ENCODE measurements at places on chromosomes 12 and 14. TPM values are rescaled to one million over a fixed set of nuclear protein-coding genes. Genes with fewer than 3 reads are reported as not detected.

DNA sequence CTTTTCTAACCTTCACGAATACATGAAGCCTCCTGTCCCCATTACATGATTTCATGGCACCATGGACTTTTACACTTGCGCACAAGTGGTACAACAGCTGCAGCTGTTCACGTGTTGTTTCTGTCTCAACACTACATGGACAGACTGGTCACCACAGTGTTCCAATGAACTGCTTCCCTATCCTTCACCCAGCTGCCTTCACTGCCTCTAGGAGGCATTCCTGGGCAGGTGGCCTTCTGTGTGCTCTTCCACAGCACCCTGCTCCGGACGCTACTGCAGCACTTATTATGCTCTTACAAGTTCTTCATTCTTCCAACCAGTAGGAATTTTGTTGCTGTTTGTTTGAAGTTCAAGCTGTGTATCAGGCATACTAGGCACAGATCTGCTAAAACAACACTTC, 1.5 kb downstream of the MTERF2 start:
- H3K27me3 ChIP-seq, result no peaks in the 10 kb centered on the region
- peaks cover 11% of the 10 kb centered on the region for H3K4me1 ChIP-seq
- no peak for DNase-seq
- H3K27ac ChIP-seq, result no peak overlapping the region
- H3K4me3 ChIP-seq, result peak overlapping the region; percentile 70

DNA sequence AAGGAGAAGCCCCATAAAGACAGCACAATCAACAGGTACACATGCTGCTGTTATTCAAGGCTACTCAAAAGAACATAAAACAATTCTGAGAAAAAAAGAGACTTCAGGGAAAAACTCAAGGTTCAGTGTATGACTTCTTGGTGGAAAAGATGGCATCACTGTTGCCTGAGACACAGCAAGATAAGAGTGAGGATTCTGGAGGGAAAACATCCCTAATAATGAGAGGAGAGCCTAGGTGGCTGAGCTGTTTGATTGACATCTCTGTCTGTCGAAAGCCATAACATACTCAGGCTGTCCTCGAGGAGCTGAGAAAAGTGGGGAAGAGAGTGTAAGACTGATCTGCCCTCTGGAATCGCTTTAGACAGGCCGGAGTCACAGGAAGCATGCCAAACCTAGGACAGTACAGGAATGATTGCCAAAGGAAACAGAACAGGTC, 193.4 kb upstream of the AMIGO2 start:
- H3K36me3 ChIP-seq, result no peaks in the 10 kb centered on the region
- no peaks in the 10 kb centered on the region for H3K4me1 ChIP-seq
- H3K27me3 ChIP-seq, result no peaks in the 10 kb centered on the region

DNA sequence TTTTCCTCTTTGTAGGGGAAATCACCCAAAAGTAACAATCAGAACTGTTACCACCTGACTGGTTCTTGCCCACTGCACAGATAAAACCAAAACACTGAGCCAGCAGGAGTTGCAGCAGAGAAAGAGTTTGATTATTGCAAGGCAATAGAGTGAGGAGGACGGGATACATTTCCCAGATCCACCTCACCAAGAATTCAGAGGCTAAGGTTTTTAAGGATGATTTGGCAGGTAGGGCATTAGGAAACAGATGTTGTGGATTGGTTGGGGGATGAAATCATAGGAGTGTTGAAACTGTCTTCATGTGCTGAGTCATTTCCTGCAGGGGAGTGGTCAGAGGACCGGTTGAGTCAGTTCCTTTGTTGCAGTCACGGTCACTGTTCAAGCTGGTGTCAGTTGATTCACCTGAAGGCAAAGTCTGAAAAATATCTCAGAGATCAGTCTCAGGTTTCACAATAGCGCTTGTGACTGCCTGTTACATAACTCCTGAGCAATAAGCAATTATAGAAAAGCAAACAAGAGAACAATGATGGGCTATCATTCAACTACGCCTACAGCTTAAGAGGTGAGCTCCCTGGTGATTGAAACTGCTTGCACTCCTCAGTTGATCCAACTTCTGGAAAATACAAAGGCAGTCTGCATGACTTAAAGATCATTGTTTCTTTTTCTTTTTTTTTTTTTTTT, 20.3 kb upstream of the AMN1 start:
- no peaks in the 10 kb centered on the region for H3K27me3 ChIP-seq
- no peaks in the 10 kb centered on the region for H3K4me1 ChIP-seq
- no peak overlapping the region for H3K27ac ChIP-seq
- H3K4me3 ChIP-seq, result no peak overlapping the region

DNA sequence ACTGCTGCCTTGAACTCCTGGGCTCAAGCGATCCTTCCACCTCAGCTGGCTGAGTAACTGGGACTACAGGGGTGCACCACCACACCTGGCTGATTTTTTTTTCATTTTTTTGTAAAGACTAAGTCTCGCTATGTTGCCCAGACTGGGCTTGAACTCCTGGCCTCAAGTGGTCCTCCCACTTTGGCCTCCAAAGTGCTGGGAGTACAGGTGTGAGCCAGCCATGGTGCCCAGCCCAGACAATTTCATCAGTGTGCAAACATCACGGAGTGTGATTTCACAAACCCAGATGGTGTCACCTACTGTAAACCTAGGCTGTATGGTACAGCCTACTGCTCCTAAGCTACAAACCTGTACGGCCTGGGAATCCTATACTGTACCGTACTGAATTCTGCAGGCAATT, 6.9 kb upstream of the BCL7A start:
- no peaks in the 10 kb centered on the region for H3K36me3 ChIP-seq
- no peaks in the 10 kb centered on the region for H3K27me3 ChIP-seq
- DNase-seq, result no peak
- no peaks in the 10 kb centered on the region for H3K4me1 ChIP-seq

DNA sequence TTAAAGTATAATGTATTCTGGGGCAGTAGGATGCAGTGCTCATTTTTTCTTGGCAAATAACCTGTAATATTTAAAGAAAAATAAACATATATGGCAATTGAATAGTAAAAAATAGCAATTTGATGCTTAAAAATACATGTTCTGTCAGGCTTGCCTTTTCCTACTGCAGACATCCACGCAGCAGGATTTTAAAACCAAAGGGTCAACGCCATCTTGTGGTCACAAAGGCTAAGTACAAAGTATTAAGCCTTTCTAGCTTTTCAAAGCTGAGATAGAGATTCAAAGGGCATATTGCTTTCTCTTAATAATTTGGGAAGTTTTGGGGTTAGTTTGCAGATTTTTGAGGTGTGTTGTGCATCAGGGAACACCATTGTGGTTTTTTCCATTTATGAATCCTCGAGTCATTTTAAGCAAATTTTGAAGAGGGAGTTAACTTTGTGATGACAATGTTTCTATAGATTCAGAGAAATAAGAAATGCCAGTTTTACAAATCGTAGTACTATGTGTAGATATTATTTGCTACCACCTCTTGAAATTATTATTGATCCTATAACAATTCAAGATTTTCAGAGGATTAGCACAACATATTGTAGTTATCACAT, 4.7 kb upstream of the CCER1 start:
- H3K36me3 ChIP-seq, result no peaks in the 10 kb centered on the region
- no peak overlapping the region for H3K4me3 ChIP-seq
- no peaks in the 10 kb centered on the region for H3K27me3 ChIP-seq
- DNase-seq, result peak; percentile 67
- H3K4me1 ChIP-seq, result no peaks in the 10 kb centered on the region

DNA sequence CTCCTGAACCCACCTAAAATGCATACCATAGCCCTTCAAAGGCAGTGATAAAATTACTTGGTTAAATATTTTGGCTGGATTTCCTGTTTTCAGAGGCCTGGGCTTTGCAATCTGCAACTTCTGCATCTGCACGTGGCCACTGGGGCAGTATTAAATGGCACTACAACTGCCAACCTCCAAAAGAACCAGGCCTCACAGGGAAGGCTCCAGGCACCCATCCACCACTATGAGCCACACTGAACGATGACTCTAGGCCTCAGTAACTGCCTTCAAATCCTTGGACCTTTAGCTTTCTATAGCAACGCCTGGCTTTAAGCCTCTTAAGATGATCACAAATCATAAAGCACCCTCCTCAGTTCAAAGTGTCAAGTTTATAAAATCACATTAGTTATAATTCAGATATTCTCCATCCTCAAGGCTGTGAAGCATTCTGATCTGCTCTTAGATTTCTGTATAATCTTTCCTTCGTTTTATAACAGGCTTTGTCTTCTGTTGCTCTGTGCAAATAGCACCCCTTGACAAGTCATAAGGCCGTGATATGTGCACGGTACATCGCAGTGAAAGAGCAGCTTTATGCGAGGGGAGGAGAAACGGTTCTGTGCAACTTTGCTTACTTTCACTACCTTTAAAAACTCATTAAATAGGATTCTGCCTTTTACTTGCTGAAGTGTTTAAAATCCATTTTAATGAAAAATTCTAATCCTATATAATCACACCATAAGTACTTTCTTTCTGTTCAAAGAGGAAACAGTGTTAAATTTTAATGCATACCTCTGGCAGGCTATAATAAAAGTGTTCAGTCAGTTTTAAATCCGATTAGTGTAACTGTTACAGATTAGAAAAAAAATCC, 196.4 kb upstream of the G2E3 start:
- no peak for DNase-seq
- no peaks in the 10 kb centered on the region for H3K27me3 ChIP-seq
- no peak overlapping the region for H3K27ac ChIP-seq

GRCh38 chr12:130286741-130287440, 50.8 kb upstream of the PIWIL1 start:
- H3K27ac ChIP-seq, result no peak overlapping the region
- H3K27me3 ChIP-seq, result no peaks in the 10 kb centered on the region
- no peak overlapping the region for H3K4me3 ChIP-seq
- no peaks in the 10 kb centered on the region for H3K36me3 ChIP-seq
- no peak for DNase-seq

DNA sequence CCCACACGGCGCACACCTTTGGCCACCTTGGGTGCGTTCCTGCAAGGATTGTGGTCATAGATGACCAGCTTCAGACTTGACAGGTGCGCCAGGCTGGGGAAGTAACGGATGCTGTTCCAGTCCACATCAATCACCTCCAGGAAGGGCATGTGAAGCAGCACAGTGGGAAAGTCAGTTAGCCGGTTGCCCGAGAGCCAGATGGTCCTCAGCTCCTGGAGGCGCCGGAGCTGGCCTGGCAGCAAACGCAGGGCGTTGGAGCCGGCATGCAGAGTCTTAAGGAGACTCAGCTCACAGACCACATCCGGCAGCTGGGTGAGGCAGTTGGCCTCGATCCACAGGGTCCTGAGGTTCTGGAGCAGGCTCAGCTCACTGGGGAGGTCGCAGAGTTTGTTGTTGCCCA, 581 bp downstream of the LRRC10 start:
- H3K27me3 ChIP-seq, result no peaks in the 10 kb centered on the region
- H3K4me1 ChIP-seq, result peaks cover 65% of the 10 kb centered on the region
- no peaks in the 10 kb centered on the region for H3K36me3 ChIP-seq

- H3K4me1 ChIP-seq, result no peaks in the 10 kb centered on the region
- DNase-seq, result peak; percentile 0
- no peak overlapping the region for H3K4me3 ChIP-seq
- no peaks in the 10 kb centered on the region for H3K27me3 ChIP-seq
These were observed 1397.2 kb downstream of the LRFN5 start for GRCh38 chr14:43003845-43004244.

GRCh38 chr14:89371585-89372511, 45.2 kb downstream of the FOXN3 start:
- no peak for DNase-seq
- no peaks in the 10 kb centered on the region for H3K36me3 ChIP-seq
- no peak overlapping the region for H3K4me3 ChIP-seq

GRCh38 chr12:95763809-95764253, 26.7 kb downstream of the NTN4 start:
- peak; percentile 64 for DNase-seq
- H3K36me3 ChIP-seq, result no peaks in the 10 kb centered on the region
- H3K27me3 ChIP-seq, result peaks cover 100% of the 10 kb centered on the region
- H3K27ac ChIP-seq, result no peak overlapping the region
- no peak overlapping the region for H3K4me3 ChIP-seq

GRCh38 chr12:74776378-74776777, 238.7 kb downstream of the ATXN7L3B start:
- no peak overlapping the region for H3K27ac ChIP-seq
- no peaks in the 10 kb centered on the region for H3K27me3 ChIP-seq
- DNase-seq, result no peak
- H3K4me3 ChIP-seq, result no peak overlapping the region

The DAO gene
- not detected for total RNA-seq

- H3K27ac ChIP-seq, result no peak overlapping the region
- no peaks in the 10 kb centered on the region for H3K36me3 ChIP-seq
- DNase-seq, result no peak
- no peaks in the 10 kb centered on the region for H3K4me1 ChIP-seq
- H3K4me3 ChIP-seq, result no peak overlapping the region
These were observed 84.9 kb upstream of the DUSP6 start for GRCh38 chr12:89437231-89437630.

- no peaks in the 10 kb centered on the region for H3K36me3 ChIP-seq
- H3K4me1 ChIP-seq, result no peaks in the 10 kb centered on the region
- H3K27me3 ChIP-seq, result no peaks in the 10 kb centered on the region
- H3K27ac ChIP-seq, result no peak overlapping the region
- peak; percentile 63 for DNase-seq
These were observed 14.2 kb upstream of the TXNRD1 start for GRCh38 chr12:104201238-104202001.

The DCN gene
- total RNA-seq, result 0.92 TPM

The CARMIL3 gene
- total RNA-seq, result 0.06 TPM

DNA sequence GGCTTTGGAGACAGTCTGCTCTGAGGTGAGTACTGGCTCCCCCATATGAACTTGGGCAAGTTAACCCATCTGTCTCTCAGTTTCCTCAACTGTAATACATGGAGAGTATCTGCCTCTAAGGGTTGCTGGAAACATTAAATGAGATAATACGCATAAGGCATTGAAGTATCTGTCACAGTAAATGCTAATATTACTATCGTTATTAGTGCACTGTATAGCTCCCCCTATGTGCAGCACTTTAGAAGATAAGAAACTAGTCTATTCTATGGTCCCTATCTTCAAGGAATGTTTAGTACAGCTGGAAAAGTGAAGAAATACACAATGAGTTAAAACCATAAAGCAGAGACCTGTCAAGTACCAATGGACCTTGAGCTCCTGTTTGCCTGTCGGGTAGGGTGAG, 51.7 kb upstream of the CFL2 start:
- DNase-seq, result no peak
- no peaks in the 10 kb centered on the region for H3K4me1 ChIP-seq
- H3K27ac ChIP-seq, result no peak overlapping the region
- peaks cover 37% of the 10 kb centered on the region for H3K36me3 ChIP-seq
- H3K4me3 ChIP-seq, result no peak overlapping the region

DNA sequence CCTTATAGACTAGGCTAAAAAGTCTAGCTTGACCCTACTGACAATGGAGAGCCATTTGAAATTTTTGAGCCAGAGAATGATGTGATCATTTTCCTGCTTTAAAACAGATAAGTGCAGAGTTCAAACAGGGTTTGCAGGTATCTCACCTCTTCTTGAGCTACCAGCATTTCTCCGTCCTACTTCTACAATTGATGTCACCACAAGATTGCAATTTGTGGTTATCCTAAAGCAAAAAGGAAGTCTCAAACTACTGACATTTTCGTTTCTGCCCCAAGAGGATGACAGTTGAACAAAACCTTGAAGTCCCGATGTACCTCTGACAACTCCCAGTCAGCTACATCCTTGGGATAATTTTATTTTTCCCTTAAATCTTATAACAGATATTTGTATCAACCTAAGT, 86.7 kb downstream of the PTGER2 start:
- H3K4me3 ChIP-seq, result no peak overlapping the region
- no peak overlapping the region for H3K27ac ChIP-seq
- H3K4me1 ChIP-seq, result no peaks in the 10 kb centered on the region
- no peaks in the 10 kb centered on the region for H3K27me3 ChIP-seq

The SYNJ2BP gene
- total RNA-seq, result 20.0 TPM

The MYO1H gene
- 0.21 TPM for total RNA-seq
